ENCODE measurements at places on chromosomes 12 and 14.

- no peak for DNase-seq
Measured at GRCh38 chr12:16658699-16659098, 52.7 kb upstream of the LMO3 start.

- no peak for DNase-seq
Measured at GRCh38 chr12:78331181-78331580, 500.5 kb downstream of the NAV3 start.

DNA sequence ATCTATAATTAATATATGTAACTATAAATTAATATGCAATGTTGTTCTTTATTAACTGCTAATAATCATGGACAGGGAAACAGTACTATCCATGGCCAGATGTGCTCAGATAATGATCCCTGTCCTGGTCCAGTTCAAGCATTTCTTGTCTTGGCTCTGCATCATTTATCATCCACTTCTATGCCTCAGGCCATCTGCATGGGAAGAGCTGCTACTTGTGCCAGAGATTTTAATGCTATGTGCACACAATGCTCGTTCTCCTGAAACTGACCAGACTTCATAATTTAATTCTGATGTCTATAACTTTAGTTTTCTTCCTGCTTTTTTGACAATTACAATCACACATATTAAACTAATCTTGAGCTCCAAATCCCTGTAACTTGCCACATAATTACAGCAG lies 11.2 kb upstream of the TMX1 start:
- no peak for DNase-seq

DNA sequence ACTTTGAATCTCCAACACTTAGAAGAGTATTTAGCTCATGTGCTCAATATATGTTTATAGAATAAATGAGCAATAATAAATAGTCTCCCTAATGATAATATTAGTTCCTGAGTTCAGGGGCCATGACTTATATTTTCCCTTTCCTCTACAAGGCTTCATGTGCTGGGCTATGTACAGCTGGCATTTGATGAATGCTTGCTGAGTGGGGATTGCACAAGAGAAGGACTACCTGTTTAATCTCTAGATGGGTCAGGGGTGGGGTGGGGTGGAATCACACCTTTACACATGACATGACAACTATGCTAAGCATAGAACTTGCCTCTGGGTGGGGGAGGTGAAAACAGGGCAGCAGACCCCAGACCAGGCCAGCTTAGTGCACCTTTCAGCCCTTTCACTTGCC lies 7.6 kb upstream of the ABHD12B start:
- DNase-seq: no peak

DNA sequence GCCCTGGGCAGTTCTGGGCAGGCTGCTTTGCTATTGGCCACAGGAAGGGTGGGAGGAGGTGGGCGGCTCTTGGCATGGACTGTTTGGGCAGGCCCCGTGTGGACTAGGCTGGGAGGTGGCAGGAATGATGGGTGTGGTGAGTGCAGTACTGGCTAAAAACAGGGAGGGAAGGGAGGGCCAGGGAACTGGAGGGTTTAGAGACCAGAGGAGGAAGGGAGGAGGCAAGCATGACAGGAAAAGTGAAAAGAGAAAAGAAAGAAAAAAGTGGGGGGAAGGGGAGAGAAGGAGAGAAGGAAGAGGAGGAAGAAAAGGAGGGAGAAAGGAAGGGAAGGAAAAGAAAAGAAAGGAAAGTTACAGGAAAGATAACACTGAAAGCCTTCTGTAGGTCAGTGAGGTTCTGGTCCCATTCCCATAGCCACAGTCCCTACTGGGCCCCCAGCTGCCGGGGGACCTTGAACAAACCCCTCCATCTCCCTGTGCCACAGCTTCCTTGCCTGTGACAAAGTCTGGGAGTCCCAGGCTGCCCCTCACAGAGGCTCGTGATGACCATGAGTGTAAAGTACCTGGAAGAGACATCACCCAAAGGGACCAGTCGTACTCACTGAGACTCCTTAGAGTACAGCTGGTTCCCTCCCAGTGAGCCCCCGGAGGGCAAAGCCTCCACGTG lies 1.1 kb upstream of the C14orf132 start:
- DNase-seq: no peak

- no peak for DNase-seq
Measured at GRCh38 chr14:90518941-90519256, 122.1 kb downstream of the CALM1 start.

Measured in AG09309 (cell line).